ENCODE measurements at places on chromosomes 16 and 17.

DNA sequence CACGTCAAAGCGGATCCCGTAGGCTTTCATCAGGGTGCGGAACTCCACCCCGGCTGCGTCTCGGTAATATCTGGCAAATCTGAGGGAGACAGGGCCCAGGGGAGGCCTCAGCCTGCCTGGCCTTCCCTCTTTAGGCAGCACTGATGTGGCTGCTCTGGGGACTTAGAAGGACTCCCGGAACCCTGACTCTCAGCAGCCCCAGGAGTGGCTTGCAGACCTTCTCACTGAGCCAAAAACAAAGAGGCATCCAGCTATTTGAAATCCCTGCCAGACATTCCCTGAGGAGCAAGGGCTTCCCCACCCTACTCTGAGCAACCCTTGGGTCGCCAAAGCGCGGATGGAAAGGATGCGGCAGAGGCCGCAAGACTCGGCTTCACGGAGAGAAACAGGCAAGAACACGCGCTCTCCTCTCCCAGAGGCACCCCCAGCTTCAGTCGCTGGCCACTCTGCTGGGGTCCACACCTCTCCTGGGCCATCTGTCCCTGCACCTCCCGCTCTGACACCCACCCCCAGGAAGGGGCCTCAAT is 7.9 kb downstream of the P2RX5 start:
- no peak for DNase-seq

DNA sequence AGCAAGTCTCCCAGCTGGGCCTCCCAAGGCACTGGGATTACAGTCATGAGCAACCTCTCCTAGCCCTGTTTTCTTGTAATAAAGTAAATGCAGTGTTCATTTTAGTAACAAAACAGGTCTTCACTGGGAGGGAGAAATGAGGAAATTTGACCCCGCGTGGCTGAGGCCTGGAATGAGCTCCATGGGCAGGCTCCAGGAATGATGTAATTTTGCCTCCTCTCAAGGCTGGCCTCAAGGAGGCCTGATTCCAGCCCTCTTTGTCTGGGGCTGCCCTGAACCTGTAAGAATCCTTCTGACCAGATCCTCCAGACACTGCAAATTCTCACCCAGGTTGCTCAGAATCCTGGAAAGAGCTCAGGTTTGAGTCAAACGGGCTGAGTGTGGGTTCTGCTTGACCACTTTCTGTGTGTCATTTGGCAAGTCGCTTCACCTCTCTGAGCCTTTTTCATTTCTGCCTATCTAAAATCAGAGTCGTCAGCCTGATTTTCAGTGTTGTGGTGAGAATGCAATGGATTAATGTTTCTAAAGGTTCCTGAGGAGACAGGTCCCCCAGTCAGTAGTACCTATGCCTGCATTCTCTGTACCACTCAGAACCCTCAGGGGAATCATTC is 57.1 kb downstream of the RAB11FIP4 start:
- no peak for DNase-seq

GRCh38 chr17:40561871-40562611 is 3.2 kb downstream of the CCR7 start:
- DNase-seq = peak; percentile 51

GRCh38 chr17:47219621-47220475 is 10.7 kb downstream of the MYL4 start:
- DNase-seq = no peak

- peak; percentile 84 for DNase-seq
Measured at GRCh38 chr16:88759245-88759975, 25.6 kb downstream of the PIEZO1 start.

Data from upper lobe of right lung (tissue), 1 donor.